Activated CD4-positive, alpha-beta T cell treated with anti-CD3 and anti-CD28 coated beads, Interleukin-2, amount 10 ng/mL, durations not matched to agents 7 days and 5 days (primary cell): ENCODE measurements at places on chromosomes 5 and 9. TPM values are rescaled to one million over a fixed set of nuclear protein-coding genes. Genes with fewer than 3 reads are reported as not detected.

- no peak for DNase-seq
- no peak overlapping the region for H3K27ac ChIP-seq
- no peak overlapping the region for H3K4me3 ChIP-seq
- H3K36me3 ChIP-seq = no peaks in the 10 kb centered on the region
Observed at GRCh38 chr9:110954822-110955291, 83.4 kb downstream of the LPAR1 start.

DNA sequence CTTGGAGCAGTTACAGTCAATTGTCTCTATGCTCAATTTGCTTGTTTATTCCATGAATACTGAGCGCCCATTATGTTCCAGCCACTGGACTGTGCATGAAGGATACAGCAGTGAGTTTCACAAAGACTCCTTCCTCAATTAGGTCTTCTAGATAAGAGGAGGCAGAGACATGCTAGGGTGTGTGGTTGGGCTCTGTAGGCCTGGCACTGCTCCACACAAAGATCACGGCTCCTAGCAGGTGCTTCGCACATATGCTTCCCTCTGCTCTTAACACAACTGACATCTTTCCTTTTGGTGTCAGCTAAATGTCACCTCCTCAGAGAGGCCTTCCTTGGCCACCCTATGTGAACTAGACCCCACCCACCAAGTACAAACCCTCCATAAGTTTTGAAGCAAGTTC is 10.9 kb downstream of the IL12B start:
- H3K27me3 ChIP-seq = peaks cover 14% of the 10 kb centered on the region
- no peaks in the 10 kb centered on the region for H3K4me1 ChIP-seq
- H3K36me3 ChIP-seq = no peaks in the 10 kb centered on the region
- H3K4me3 ChIP-seq = no peak overlapping the region
- DNase-seq = no peak
- no peak overlapping the region for H3K27ac ChIP-seq

GRCh38 chr9:91039125-91039834 is 237.7 kb downstream of the SYK start:
- no peak for DNase-seq
- H3K4me3 ChIP-seq = no peak overlapping the region
- no peaks in the 10 kb centered on the region for H3K36me3 ChIP-seq
- H3K27ac ChIP-seq = no peak overlapping the region

GRCh38 chr5:172789687-172790495 is 18.9 kb upstream of the DUSP1 start:
- H3K36me3 ChIP-seq = no peaks in the 10 kb centered on the region
- H3K4me3 ChIP-seq = no peak overlapping the region
- DNase-seq = no peak
- H3K27me3 ChIP-seq = no peaks in the 10 kb centered on the region
- H3K27ac ChIP-seq = no peak overlapping the region

DNA sequence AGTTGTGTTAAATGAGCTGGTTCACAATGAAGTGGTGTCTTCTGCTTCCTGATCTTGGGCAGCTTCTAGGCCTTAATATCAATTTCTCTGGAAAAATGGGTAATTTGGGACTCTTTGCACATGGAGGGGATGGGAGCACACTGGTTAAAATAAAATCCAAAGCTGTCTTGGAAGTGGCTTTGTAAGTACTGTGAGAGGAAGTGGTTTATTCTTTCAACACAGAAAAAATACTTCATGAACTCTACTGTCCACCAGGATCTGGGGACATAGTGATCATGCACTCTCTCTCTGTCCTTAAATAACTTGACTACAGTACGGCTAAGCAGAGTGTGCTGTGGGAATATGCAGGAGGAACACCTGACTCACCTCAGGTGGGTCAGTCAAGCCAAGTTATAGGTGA is 2.4 kb downstream of the PCYOX1L start:
- H3K4me1 ChIP-seq = peaks cover 55% of the 10 kb centered on the region
- H3K27ac ChIP-seq = peak overlapping the region; percentile 75
- H3K27me3 ChIP-seq = no peaks in the 10 kb centered on the region
- H3K4me3 ChIP-seq = peak overlapping the region; percentile 21
- peaks cover 33% of the 10 kb centered on the region for H3K36me3 ChIP-seq

DNA sequence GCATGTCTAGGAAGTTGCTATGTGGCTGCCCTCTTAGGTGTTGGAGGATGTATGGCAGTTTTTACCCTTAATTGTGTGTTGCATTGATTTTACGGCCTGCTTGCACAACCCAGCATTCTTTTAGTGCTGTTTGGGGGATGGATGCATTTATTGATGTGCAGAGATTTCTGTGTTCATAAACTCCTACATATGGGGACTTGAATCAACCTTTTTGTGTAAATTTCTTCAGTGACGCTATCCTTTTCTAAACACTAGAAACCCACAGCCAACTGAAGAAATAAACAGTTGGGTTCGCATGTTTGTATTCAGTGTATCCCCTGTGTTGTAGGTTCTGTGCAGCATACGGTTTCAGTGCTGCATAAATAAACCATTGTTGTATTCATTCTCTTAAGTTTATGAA is 263.7 kb downstream of the RASEF start:
- H3K4me3 ChIP-seq = no peak overlapping the region
- no peak for DNase-seq
- no peaks in the 10 kb centered on the region for H3K4me1 ChIP-seq
- no peaks in the 10 kb centered on the region for H3K27me3 ChIP-seq

DNA sequence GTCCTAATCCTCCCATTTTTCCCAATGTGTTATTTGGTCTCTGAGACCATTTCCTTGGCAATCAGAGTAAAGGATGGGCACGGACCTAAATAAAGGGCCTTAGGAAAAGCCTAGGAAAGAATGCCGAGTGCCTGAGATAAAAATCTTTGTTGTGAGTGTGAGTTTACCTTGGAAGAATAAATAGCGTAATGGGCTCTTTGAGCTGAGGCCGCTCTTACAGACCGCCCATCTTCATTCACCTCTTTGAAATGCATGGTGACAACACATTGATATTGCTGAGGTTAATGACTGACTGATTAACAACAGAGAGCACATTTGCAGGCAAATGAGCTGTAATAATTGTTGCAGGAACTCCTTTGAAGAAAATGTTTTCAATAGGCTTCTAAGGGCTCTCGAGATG is 1967.1 kb upstream of the WWC1 start:
- no peak overlapping the region for H3K4me3 ChIP-seq
- H3K36me3 ChIP-seq = no peaks in the 10 kb centered on the region
- no peaks in the 10 kb centered on the region for H3K27me3 ChIP-seq
- no peaks in the 10 kb centered on the region for H3K4me1 ChIP-seq
- H3K27ac ChIP-seq = no peak overlapping the region

DNA sequence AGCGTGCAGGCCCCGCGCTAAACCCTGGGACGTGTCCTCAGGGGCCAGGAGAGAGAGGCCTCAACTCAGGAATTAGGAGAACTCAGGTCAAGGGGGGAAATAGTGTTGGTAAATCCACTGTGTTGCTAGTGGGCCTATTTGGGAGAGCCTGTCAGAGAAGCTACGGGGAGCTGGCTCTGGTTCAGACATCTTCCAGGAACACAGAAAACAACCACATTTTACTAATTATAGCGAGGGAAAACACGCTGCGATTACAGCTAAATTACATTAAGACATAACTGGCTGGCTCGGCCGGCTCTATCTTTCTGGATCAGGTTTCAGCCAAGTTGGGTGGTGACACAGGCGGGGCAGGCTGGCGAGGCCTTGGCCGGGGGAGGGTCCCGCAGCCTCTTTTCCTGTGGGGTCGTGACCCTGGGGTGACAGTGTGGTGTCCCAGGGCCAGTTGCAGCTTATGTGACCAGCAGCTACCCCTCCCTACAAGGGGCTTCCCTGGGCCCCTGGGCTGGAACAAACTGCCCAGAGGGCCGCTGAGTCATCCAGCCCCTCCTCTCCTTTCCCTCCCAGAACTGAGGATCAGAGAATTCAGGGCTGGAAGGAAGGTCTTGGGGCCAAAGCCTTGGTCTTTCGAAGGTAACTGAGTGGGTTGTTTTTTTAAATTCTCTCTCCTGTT is 75.1 kb downstream of the FGF18 start:
- no peaks in the 10 kb centered on the region for H3K36me3 ChIP-seq
- no peak overlapping the region for H3K27ac ChIP-seq
- no peak for DNase-seq
- peaks cover 2% of the 10 kb centered on the region for H3K27me3 ChIP-seq
- no peaks in the 10 kb centered on the region for H3K4me1 ChIP-seq
- H3K4me3 ChIP-seq = no peak overlapping the region

DNA sequence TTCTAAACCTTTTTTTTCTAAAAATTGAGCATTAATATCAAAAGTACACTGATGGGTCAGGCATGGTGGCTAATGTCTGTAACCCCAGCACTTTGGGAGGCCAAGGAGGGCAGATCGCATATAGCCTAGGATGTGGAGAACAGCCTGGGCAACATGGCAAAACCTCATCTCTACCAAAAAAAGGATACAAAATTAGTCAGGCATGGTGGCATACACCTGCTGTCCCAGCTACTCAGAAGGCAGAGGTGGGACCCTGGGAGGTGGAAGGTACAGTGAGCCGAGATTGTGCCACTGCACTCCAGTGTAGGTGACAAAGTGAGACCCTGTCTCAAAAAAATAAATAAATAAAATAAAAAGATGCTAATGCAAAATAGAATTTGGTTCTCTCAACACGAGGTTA is 49.4 kb downstream of the RAPGEF1 start:
- peaks cover 12% of the 10 kb centered on the region for H3K36me3 ChIP-seq
- H3K27me3 ChIP-seq = no peaks in the 10 kb centered on the region

DNA sequence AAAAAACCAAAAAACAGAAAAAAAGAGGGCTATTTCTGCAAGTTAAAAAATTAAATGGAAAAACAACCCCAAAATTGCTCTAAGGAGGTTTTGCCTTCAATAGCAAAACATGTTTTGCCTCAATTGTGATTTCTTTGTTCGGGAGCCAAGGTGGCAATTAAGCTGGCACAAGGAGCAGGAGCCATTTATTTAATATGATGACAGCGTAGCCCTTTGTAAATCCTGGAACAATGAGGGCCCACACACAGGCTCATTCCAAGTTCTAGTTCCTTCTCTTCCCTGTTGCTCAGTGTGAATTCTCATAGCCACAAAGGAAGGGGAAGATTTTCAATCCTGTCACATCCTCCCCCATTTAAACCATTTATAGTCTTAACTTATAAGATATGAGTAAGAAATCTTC is 353.2 kb downstream of the PDE4D start:
- H3K4me1 ChIP-seq = no peaks in the 10 kb centered on the region
- H3K4me3 ChIP-seq = no peak overlapping the region
- no peak for DNase-seq
- H3K27me3 ChIP-seq = no peaks in the 10 kb centered on the region
- no peak overlapping the region for H3K27ac ChIP-seq

GRCh38 chr9:82572146-82572545 is 490.8 kb downstream of the RASEF start:
- no peaks in the 10 kb centered on the region for H3K36me3 ChIP-seq
- H3K27me3 ChIP-seq = no peaks in the 10 kb centered on the region
- DNase-seq = no peak
- H3K27ac ChIP-seq = no peak overlapping the region
- H3K4me3 ChIP-seq = no peak overlapping the region
- no peaks in the 10 kb centered on the region for H3K4me1 ChIP-seq

DNA sequence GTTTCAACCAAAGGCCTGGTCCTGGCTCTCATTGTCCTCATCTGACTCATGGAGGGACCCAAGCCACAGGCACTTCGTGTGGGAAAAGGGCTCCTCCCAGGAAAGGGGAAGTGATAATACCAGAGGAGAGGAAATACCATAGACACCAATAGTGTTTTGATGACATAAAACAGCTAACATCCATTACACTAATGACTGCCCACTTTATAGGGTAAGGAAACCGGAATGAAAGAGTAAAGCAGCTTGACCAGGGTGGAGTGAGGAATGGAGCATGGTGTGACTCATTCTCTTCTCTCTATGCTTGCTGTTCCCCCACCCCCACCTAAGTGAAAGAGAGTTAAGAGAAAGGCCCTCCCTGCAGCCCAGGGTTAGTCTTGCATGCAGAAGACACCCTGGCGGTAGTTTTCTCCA is 67.4 kb upstream of the HRH2 start:
- no peak overlapping the region for H3K27ac ChIP-seq
- DNase-seq = no peak
- H3K4me1 ChIP-seq = no peaks in the 10 kb centered on the region
- peaks cover 10% of the 10 kb centered on the region for H3K27me3 ChIP-seq
- no peak overlapping the region for H3K4me3 ChIP-seq

MARVELD2 gene
- 0.07 TPM for total RNA-seq

PFN3 gene
- total RNA-seq = not detected

MRPL36 gene
- 46.9 TPM for total RNA-seq
